NCI-H69 (cell line): ENCODE measurements at places on chromosomes 11 and 22.

DNA sequence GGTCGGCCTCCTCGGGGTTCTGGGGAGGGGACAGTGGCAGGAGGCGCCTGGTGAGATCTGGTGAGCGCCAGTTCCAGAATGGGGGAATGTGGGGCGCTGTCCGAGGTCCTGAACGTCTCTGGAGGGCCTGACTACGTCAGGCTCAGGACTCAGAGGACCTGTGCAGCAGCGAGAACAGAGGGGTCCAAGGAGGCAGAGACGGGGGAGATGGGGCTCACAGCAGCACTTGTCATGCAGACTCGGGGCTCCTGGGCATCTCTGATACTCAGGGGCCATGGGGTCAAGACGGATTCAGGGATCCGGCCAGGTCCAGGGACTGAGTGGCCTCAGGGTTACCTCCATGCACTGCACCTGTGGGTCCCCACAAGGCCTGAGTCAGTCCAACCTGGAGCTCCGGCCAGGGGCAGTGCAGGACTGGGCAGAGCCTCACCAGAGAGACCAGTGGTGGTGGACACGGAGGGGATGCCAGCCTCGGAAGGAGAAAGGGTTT, 92.2 kb downstream of the BRD1 start:
- no peak for DNase-seq

DNA sequence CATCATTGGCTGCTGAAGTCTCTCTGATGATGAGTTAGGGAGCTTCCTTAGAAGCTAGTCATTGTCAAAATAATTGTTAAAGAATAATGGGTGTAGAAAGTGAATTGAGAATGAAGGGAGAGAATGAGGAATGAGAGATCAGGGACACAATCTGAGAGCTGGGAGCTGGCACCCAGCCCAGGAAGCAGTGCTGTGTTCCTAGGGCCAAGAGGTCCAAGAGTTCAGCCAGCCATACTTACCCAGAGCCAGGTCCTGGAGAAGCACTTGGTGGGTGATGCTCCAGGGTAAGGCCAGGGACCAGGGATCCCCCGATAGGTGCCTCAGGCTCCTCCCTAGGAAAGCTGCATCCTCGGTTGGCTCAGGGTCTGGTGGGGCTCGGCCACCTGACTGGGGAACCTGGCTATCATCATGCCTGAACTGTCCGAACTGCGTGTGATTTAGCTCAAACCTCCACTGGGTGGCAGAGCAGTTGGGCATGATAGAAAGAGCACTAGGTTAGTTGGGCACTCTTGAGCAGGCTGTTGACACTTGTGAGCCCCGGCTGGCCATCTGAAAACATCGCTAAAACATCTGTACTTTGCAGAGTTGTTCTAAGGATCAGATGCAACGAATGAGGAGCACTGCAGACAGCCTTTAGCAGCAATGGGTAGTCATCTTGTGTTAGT, 123.9 kb upstream of the NCAM1 start:
- DNase-seq, result peak; percentile 65

GRCh38 chr22:37462983-37463382, 23.2 kb downstream of the MFNG start:
- DNase-seq, result no peak

GRCh38 chr11:43746670-43747069, 66.1 kb downstream of the HSD17B12 start:
- no peak for DNase-seq

- DNase-seq, result no peak
Measured at GRCh38 chr11:36383195-36383594, 87.1 kb downstream of the PRR5L start.

- peak; percentile 14 for DNase-seq
Measured at GRCh38 chr22:37929390-37929789, 23.3 kb downstream of the MICALL1 start.

DNA sequence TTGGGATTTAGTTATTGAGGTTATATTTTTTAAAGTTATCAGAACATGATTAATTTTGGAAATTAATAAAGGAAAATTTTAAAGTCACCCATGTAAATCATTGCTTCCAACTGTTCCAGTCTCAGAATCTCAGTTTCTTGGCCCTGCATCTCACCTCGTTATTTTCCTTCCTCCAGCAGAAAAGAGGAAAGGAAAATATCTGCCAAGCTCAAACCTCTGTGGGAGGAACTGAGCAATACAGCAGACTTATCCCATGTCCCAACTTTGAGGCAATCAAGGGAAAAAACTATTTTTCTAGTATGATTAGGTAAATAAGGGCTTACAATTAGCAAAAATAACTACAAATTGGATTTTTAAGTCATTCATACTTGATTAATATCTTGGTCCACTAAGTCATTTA, 30.1 kb downstream of the ELMOD1 start:
- DNase-seq, result no peak

GRCh38 chr22:33006220-33006954, 51.8 kb downstream of the SYN3 start:
- peak; percentile 92 for DNase-seq

DNA sequence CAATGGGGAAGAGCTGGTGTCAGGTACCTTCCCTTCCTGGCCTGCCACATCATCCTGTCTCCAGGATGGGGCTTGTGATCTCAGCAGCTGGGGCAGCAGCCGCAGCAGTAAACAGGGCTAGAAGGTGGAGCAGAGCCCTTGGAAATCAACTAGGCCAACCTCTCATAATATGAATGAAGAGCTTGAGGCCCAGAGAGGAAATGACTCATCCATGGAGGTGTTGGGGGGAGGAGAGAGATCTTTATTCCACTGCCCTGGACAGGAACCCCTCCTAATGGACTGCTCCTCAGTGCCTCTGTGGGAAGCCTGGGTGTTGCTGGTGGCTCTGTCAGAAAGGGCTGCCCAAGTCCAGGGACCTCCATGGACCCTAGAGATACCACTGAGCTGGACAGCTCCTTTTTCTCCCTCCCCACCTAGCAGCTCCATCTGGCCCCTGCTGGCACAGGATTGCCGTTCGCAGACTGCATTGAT, 111.8 kb downstream of the OSBP2 start:
- DNase-seq, result peak; percentile 67

GRCh38 chr22:35116817-35117216, 50.9 kb downstream of the ISX start:
- DNase-seq, result no peak

DNA sequence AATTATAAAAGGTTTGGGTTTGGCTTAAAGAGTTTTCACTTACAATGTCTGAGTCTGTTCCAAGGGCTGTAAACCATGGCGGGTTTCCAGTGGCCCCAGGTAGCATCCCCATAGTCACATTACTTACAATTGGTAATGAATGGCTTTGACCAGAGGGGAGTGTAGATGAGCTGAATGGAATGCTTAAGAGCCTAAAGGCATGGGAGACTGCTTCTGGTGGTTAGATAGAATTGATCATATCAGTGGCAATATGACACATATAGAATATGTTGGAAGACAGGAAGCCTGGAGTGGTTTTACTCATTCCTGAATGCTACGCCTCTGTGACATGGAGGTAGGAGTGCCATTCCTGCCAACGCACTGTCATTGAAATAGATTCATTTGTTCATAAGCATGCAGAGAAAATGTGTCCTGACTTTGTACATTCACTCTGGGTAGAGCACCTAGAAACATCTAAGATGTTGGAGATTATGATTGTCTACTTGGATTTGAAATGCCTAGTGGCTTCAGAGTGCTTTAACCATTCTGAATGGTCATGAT, 183.3 kb downstream of the BLID start:
- no peak for DNase-seq

- peak; percentile 38 for DNase-seq
Measured at GRCh38 chr22:42887523-42888507, 30.7 kb upstream of the ARFGAP3 start.

DNA sequence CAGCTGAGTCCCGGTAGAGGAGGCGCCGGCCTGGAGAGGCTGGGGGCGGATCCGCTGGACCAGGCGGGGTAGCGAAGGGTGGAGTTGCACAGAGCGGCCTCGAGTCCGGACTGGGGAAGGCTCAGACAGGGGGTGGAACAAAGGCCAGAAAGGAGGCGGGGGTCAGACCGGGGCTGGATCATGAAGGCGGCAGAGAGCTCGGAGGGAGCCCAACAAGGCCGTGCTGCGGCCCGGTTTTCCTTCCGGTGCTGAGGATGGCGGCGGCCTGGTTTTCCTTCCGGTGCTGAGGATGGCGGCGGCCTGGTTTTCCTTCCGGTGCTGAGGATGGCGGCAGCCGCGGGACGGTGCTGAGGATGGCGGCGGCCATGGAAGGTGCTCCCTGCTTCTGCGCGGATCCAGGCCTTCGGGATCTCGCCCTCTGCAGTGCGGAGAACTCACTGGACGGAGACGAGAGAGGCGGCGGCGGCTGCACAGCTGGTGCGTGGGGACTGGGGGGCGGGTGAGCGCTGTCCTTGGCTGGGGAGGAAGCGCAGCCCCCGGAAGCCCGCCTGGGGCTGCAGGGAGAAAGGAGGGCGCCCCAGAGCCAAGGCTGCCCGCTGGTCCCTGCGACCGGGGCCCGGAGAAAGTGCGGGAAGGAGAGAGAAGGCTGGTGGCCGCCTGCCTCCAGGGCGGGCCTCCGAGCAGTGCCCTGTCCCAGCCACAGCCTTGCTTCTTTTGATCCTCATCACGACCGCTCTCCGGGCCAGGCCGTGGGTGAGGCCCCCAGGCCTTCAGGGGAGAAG, 350.4 kb upstream of the B3GAT1 start:
- no peak for DNase-seq

DNA sequence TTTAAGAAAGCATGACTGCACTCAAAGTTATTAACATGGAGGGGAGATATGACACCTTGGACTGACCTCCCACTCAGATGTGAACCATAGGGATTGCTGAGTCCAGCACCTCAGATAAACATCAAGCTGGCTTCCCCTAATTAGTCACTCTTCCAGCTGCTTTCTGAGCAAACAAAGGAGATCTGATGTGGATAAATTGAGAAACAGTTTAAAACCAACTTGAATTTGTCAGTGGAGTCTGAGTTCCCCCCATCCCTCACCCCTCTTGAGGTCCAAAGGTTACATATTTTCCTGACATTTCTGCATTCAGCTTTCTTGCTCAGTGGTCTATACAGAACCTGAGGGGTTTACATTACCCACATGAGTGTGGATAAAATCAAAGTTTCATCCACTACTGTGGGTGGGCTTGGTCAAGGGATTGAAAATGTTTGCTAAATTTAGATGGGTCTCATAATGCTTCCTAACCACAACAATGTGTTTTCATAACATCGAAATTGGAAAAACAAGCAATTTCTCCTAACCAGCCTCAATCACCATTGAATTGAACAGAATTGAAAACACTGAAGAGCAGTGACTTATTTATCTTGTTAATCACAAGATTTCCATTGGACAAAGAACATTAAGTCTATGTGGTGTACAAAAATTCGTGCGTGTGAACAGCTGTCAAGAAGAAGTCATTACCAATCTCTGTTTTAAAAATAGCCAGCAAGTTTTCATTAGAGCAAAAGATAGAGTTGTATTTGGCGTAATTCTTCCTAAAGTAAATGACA, 292.3 kb downstream of the METTL15 start:
- DNase-seq, result peak; percentile 14

DNA sequence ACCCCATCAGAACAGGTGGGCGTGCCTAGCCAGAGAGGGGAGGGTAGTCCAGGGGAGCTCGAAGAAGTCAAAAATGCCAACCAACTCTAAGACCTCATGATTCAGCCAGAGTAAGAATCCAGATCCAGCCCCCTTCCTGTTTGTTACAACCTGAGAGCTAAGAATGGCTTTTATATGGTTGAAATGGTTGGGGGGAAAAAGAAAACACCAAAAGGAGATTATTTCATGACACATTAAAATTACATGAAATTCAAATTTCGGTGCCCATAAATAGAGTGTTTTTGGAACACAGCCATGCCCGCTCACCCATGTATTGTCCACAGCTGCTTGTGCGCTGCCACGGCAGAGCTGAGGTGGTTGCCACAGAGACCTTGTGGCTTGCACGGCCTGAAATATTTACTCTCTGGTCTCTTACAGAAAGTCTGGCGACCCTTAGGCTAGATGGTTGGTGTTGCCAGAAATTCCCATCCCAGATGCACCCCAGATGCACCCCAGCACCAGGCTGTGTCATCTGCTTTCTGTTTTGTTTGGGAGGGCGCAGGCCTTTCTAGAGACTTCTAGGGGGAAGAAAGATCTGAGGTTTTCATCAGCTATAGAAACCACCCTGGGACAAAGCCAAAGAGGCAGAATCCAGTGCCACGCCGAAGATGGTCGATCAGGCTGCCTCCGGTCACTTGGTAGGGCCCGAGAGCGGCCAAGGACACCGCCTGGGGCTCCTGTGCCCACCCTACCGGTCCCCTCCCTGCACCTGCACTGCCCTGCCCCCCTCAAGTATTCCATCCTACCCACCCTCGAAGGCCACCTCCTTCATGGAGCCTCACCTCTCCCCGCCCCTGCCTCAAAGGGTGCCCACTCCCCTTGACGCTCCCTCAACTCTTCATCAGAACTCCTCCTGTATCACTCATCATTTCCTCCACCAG, 80.2 kb downstream of the DSCAML1 start:
- peak; percentile 26 for DNase-seq

- no peak for DNase-seq
Measured at GRCh38 chr11:9231848-9232177, 33.3 kb downstream of the DENND5A start.

DNA sequence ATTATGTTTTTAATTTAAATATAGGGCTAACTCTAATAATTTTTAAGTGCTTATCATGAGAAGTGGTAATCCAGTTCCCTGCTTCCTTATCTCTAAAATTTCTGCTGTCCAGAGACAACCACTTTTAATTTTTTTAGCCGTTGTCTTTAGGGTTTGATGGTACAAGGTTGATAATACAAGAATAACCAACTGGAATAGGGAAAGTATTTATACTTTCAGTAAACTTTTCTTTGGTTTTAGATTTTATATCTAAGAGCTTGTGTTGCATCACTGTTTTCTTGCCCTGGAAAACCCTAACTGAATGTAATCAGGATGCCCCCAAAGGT, 46.5 kb upstream of the ADORA2A start:
- DNase-seq, result no peak

- DNase-seq, result peak; percentile 49
Measured at GRCh38 chr11:125239585-125240560, 75.3 kb downstream of the PKNOX2 start.

- DNase-seq, result no peak
Measured at GRCh38 chr22:19800306-19800705, 39.7 kb downstream of the TBX1 start.

GRCh38 chr11:16942911-16943310, 71.3 kb downstream of the PLEKHA7 start:
- no peak for DNase-seq

- no peak for DNase-seq
Measured at GRCh38 chr11:2954263-2954662, 25.0 kb upstream of the PHLDA2 start.

- DNase-seq, result no peak
Measured at GRCh38 chr11:57325735-57326048, 940 bp upstream of the TNKS1BP1 start.

DNA sequence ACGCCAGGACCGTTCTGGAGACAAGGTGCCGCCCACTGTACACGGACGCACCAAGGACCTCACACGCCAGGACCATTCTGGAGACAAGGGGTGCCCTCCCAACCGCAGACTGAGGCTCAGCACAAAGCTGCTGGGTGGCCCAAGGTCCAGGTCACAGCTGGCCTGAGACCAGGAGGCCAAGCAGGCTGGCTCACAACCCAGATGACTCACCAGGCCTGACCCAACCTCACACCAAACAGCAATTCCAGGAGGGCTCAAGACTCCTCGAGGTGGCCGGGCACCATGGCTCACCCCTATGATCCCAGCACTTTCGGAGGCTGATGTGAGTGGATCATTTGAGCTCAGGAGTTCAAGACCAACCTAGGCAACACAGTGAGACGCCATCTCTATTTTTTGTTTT, 14.8 kb downstream of the BRD1 start:
- no peak for DNase-seq

GRCh38 chr11:134260503-134260902, 7.1 kb downstream of the ACAD8 start:
- no peak for DNase-seq

GRCh38 chr22:36900225-36900624, 13.2 kb upstream of the CSF2RB start:
- no peak for DNase-seq

- DNase-seq, result no peak
Measured at GRCh38 chr22:44594951-44595350, 96.9 kb upstream of the RTL6 start.
